Epithelial cell of proximal tubule (primary cell): ENCODE measurements at places on chromosomes 5 and 9. TPM values are rescaled to one million over a fixed set of nuclear protein-coding genes. Genes with fewer than 3 reads are reported as not detected.

DNA sequence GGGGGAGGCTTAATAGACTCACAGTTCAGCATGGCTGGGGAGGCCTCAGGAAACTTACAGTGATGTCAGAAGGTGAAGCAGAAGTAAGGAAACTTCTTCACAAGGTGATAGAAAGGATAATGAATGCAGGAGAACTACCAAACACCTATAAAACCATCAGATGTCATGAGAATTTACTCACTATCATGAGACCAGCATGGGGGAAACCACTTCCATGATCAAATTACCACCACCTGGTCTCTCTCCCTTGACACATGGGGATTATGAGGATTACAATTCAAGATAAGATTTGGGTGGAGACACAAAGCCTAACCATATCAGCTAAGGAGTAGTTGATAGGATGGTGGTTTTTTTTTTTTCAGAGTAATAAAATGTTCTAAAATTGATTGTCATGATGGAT lies 201.8 kb downstream of the CDH12 start:
- DNase-seq = no peak

DNA sequence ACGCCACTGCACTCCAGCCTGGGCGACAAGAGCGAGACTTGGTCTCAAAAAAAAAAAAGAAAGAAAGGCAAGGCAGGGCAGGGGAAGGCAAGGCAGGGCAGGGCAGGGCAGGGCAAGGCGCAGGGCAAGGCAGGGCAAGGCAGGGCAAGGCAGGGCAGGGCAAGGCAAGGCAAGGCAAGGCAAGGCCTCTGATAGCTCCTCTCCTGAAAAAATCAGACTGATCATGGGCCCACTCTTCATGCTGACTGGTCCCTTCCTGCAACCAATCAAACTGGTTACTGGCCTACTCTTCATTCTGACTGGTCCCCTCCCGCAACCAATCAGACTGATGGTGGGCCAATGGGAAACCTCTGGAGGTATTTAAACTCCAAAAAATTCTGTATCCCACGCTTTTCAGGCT lies 3.4 kb upstream of the ZBTB5 start:
- DNase-seq = no peak

DNA sequence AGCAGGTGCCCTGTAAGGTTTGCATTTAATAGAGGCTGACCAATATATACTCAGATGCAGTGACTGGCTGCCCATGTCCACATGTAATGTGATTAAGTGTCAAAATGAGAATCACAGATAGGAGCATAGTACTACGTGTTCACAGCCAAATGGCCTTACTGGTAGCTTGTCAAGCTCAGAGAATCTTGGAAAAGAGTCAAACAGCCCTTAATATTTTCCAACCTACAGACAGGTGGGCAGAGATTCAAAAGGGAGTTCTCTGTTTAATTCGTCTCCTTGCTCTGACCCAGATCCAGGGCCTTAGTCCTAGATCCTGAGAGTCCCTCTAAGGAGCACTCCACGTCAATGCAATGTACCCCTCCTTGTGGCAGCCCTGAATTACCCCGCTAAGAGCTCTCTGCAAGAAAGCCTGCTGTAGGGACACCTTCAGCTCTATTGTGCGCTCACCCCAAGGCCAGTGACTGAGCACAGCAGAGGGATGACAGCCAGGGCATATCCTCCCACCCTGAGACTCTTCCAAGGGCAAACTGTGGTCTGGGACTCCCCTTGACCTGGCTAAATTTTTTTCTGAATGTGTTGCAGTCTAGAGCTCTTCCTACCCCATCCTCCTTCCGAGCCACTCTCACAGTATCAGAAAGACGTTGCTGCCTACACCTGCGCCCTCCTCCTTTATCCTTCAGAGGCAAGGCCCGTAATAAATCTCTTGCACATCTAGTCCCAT lies 159.2 kb downstream of the SNCAIP start:
- DNase-seq = no peak

DNA sequence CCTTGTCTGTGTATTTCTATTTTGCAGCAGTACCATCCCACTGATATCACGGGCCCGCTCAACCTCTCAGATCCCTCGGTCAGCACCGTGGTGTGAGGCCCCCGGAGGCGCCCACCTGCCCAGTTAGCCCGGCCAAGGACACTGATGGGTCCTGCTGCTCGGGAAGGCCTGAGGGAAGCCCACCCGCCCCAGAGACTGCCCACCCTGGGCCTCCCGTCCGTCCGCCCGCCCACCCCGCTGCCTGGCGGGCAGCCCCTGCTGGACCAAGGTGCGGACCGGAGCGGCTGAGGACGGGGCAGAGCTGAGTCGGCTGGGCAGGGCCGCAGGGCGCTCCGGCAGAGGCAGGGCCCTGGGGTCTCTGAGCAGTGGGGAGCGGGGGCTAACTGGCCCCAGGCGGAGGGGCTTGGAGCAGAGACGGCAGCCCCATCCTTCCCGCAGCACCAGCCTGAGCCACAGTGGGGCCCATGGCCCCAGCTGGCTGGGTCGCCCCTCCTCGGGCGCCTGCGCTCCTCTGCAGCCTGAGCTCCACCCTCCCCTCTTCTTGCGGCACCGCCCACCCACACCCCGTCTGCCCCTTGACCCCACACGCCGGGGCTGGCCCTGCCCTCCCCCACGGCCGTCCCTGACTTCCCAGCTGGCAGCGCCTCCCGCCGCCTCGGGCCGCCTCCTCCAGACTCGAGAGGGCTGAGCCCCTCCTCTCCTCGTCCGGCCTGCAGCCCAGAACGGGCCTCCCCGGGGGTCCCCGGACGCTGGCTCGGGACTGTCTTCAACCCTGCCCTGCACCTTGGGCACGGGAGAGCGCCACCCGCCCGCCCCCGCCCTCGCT lies 1.9 kb downstream of the LRRC26 start:
- no peak for DNase-seq

BARHL1 gene
- not detected in 2 replicates for total RNA-seq
